ENCODE measurements at places on chromosomes 7 and 10.

- DNase-seq = no peak
Observed at GRCh38 chr7:55160539-55160938, 141.7 kb downstream of the EGFR start.

GRCh38 chr10:95533590-95533989 lies 27.6 kb downstream of the SORBS1 start:
- no peak for DNase-seq

- no peak for DNase-seq
Observed at GRCh38 chr7:17357952-17358351, 59.5 kb downstream of the AHR start.

DNA sequence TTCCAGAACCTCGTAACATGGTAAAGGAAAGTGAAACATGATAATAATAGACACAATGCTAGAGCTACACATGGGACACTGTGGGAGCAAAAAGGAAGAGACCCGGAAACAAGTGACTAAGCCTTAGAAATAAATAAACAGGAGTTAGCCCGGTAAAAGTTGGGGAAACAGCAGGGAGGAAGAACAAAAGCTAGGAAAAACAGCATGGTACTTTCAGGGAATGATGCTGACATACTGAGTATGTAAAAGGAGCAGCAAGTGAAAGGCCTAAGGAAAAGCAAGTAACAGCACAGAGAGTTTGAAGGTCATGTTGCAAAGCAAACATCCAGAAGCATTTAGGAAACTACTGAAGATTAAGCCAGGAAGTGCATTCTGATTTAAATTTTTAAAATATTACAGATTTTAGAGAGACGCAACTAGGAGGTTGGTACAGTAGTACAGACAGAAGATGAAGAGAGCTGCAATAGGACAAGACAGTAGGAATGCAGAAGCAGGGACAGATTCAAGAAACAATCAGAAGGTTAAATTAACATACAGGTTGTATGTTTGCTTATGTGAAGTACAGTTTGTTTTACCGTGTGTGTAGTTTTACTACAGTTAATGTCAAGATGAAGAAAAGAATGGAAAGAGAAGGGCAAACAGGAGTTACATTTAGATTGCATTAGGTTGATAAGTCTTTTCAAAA lies 63.7 kb downstream of the ARHGAP12 start:
- no peak for DNase-seq

DNA sequence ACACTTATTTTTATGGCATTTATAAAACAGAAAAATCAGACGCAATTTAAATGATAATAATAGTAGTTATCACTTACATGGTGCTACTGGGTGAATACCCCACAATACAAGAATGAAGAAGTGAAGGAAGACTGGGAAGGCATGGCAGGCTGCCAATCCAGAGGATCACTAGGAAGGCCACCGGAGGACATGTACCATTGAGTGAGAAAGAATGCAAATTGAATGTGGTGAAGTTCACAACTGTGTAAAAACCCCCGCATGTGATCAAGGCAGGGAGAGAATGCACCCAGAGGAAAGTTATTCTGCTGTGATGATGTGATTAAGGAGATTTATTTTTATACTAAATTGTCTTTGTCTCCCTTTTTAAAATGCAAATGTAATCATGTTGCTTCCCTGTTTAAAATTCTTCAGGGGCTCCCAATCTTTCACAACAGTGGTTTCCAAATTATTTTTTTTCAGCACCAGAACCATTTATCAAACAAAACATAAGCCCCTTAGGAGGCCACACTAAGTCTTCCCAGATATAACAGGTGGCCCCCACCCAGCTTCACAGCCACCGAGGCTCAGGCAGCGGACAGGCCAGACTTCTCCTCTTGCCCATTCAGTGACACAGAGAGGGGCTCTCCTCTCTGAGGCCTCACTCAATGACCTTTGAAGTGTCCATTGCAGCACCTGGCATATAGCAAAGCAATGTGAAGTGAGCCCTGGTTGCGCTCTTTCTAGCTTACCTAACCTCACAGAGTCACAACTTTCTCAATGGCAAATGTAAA lies 59.6 kb downstream of the FRMPD2 start:
- DNase-seq = no peak

GRCh38 chr10:80908611-80909010 lies 370.9 kb downstream of the SH2D4B start:
- DNase-seq = no peak

DNA sequence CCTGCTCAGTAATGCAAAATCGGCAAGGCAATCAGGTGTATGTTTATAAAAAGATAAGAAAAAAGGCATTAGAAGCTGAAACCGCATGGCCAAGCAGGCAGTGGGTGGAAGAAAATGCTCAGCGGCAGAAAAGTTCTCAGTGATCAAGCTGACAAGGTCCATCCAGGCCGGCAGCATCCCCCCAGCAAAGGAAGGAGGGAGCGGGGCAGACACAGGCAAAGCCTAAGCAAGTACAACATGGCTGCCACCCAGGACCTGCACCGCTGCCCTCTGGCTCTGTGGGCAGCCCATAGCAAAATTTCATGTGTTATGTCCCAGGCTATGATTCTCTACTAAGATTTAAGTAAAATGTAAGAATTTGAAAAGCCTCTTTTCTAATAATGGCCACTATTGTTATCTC lies 45.4 kb downstream of the MRPS24 start:
- no peak for DNase-seq

GRCh38 chr7:114414156-114415063 lies at the start of gene FOXP2:
TSS of gene FOXP2 (plus strand) at chr7:114414815. CDS start at chr7:114426512, 11,697 bp downstream.
- no peak for DNase-seq

GRCh38 chr10:3465406-3465891 lies 292.9 kb upstream of the PITRM1 start:
- peak; percentile 69 for DNase-seq

DNA sequence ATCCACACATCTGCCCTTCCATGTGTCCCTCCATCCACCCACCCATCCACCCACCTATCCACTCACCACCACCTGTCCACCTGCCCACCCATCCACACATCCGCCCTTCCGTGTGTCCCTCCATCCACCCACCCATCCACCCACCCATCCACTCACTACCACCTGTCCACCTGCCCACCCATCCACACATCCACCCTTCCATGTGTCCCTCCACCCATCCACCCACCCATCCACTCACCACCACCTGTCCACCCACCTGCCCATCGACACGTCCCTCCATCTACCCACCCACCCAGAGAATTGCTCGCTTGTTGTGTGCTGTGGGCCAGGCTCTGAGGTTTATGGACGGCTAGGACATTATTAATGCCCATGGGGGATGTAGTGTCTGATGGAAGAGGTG lies 500.2 kb downstream of the DNAJB6 start:
- no peak for DNase-seq

GRCh38 chr7:20288036-20288435 lies 42.7 kb upstream of the ITGB8 start:
- no peak for DNase-seq

- no peak for DNase-seq
Observed at GRCh38 chr7:30627026-30627425, 32.3 kb downstream of the GARS1 start.

- DNase-seq = no peak
Observed at GRCh38 chr7:120370954-120371353, 98.0 kb downstream of the KCND2 start.

- DNase-seq = no peak
Observed at GRCh38 chr7:151135866-151136843, 31.3 kb downstream of the GBX1 start.

DNA sequence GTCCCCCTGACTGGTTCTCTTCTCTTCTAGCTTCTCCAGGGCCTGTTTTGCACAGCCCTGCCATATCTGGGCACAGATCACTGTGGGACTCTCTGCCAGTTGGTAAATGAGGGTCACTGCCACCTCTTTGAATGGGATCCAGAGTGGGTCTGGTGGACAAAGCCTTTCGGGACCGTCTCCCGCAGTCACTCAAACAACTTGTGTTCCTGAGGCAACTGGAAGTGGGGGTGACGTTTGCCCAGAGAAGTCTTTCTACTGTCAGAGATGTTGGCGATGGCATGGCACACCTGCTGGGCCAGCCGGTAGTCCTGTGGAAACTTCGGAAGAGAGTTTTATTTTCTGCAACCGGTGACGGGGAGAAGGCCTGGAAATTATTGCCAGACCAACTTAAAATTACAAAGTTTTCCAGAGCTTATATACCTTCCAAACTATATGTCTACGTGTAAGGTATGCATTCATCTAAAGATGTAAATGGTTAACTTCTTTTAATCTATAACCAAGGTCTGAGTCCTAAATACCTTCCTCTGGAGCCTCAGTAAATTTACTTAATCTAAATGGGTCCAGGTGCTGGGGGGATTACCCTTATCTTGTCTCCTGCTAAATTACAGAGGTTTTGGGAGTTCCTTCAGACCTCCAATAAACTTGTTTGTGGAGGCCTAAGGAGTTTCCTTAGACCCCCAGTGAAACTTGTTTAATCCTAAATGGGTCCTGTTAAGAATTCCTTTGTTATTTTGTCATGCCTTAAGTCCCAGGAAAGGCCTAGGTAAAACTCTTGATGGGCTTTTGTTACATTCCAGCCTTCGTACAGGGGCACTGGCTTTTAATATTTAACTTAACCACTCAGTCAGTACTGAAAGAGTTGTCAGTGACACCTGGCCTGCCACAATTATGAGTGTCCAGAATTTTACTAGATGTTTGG lies 94.0 kb downstream of the NPSR1 start:
- no peak for DNase-seq

DNA sequence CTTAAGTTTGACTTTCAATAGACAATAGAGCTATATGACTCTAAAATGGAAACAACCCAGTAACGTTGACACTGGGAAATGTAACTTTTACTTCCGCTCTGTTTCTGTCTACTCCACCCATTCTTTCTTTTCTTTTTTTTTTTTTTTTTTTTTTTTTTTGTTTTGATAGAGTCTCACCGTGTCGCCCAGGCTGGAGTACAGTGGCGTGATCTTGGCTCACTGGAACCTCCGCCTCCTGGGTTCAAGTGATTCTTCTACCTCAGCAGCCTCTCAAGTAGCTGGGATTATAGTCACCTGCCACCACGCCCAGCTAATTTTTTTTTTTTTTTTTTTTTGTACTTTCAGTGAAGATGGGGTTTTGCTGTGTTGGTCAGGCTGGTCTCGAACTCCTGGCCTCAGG lies 13.9 kb downstream of the PRSS2 start:
- DNase-seq = no peak

DNA sequence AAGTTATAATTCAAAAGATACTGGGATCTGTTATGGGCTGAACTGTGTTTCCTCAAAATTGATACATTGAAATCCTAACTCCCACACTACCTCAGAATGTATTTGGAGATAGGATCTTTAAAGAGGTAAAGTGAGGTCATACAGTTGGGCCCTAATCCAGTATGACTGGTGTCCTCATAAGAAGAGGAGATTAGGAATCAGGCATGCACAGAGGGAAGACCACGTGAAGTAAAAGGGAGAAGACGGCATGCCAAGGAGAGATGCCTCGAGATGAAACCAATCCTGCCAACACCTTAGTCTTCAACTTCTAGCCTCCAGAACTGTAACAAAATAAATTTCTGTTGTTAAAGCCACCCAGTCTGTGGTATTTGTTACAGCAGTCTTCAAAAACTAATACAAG lies 5.9 kb upstream of the CFAP69 start:
- DNase-seq = peak; percentile 96

- DNase-seq = no peak
Observed at GRCh38 chr10:16845248-16845647, 28.0 kb upstream of the RSU1 start.

- no peak for DNase-seq
Observed at GRCh38 chr7:151091431-151091830, 5.2 kb downstream of the AGAP3 start.

DNA sequence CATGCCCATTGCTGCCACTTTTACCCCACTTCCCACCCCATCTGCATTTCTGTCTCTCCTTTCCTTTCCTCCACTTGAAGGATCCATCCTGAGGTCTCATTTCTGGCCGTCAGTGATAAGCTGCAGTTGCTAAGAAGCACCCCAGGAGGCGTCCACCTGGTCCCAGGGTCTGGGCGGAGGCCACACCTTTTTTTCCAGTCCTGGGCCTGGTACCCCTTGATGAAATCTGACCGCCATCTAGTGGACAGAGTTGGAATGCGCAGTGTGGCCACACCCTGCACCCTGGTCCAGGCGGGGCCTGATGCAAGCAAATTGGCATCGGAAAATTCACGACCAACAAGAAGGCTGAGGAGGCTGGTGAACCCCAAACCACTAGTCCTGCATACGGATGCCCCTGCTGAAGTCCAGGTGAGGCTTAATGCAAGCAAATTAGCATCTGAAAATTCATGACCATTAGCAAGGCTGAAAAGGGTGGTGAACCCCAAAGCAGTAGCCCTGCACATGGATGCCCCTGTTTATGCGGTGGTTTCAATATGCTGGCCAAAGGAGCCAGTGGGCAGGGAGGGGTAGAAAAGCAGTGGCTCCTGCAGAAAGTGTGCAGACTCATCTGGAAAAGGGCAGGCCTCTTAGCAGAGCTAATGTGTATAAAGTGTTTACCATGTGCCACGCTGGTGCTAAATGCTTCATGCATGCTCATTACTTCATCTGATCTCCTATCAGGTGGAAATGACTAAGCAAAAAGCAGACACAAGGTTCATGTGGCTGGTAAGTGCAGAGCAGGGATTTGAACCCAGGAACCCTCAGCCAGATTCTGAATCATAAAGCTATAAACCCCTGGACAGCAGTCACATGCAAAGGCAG lies 43.2 kb downstream of the GPAM start:
- DNase-seq = peak; percentile 72

GRCh38 chr10:24873281-24873683 lies 79.1 kb downstream of the PRTFDC1 start:
- DNase-seq = no peak

DNA sequence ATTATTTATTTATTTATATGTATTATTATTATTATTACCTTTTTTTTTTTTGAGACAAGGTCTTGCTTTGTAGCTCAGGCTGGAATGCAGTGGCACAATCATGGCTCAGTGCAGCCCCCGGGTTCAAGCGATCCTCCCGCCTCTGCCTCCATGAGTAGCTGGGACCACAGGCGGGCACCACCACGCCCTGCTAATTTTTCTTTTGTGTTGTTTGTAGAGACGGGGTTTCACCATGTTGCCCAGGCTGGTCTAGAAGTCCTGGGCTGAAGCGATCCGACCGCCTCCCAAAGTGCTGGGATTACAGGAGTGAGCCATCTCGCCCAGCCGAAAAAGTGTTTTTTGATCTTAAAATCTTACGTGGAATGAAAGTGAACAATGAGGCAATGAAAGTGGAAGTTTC lies 79.4 kb upstream of the C1GALT1 start:
- no peak for DNase-seq

- DNase-seq = no peak
Observed at GRCh38 chr7:47148536-47149207, 433.2 kb downstream of the TNS3 start.

GRCh38 chr7:143375298-143376034 lies 5.7 kb upstream of the ZYX start:
- DNase-seq = no peak

GRCh38 chr7:92785923-92786322 lies 50.5 kb downstream of the CDK6 start:
- DNase-seq = no peak
